Nephron progenitor cell (in vitro differentiated cells): ENCODE measurements at places on chromosomes 2 and 18.

GRCh38 chr2:174759381-174760065, 4.7 kb downstream of the CHRNA1 start:
- DNase-seq, result no peak

- DNase-seq, result peak; percentile 50
These were observed 995 bp downstream of the TMEM127 start for GRCh38 chr2:96264656-96265348.

DNA sequence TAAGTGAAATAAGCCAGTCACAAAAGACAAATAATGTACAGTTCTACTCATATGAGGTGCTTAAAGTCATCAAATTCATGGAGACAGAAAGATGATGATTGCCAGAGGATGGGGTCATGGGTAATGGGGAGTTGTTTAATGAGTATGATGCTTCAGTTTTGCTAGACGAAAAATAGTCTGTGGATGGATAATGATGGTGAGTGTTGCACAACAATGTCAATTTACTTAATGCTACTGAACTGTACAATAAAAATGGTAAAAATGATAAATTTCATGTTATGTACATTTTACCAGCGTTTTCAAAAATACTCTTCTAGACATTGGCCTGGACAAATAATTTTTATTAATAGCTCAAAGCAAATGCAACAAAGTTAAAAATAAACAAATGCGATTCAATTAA, 118.5 kb upstream of the KYNU start:
- no peak for DNase-seq

DNA sequence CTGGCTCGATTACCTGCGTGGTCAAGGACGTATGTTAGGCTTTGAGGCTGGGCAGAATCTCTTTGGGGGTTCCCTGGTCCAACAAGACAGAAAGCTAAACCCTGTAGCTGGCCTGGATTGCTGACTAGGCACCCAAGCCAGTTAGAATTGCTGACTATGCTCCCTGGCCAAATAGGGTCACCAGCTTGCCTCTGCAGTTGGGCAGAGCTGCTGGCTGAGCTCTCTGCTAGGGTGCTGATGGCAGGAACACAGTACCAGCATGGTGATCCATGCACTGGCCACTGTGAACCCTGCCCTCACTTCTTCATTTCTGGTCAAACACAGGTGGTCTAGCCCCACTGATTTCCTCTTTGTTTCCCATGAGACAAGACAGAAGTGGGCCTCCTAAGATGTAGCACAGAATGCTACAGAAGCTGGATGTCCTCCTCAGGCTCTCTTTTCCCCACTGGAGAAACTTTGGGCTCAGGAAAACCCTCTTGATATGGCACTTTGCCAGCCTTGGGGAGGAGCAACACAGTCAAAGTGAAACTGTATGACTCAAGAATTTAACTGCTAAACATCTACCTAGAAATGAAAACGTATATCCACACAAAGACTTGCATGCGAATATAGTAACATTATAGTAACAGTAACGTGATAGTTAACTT, 20.8 kb downstream of the SP140L start:
- no peak for DNase-seq

- DNase-seq, result no peak
These were observed 39.1 kb downstream of the FAM98A start for GRCh38 chr2:33560017-33560416.

GRCh38 chr18:26464128-26465011, 84.0 kb downstream of the KCTD1 start:
- no peak for DNase-seq

- no peak for DNase-seq
These were observed 160.9 kb upstream of the MEIS1 start for GRCh38 chr2:66273933-66274490.

GRCh38 chr18:49757513-49758262, 55.6 kb downstream of the ACAA2 start:
- DNase-seq, result no peak

DNA sequence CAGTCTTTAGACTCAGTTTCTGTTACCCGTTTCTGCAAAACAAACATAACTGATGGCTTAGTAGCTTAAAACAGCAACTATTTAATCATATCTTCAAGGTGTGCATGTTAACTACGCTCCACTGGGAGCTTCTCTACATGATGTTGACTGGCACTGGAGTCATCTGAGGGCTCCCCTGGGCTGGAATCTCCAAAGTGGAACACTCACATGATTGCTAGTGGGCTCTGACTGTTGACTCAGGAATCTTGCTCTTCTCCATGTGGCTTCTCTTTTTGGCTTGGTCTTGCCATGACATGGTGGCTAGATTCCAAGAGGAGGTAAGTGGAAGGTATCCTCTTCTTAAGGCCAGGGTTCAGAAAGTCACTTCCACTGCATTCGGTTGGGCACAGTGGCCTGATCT, 160.8 kb downstream of the PMAIP1 start:
- DNase-seq, result no peak

GRCh38 chr2:3094999-3095958, 282.3 kb downstream of the EIPR1 start:
- DNase-seq, result no peak

DNA sequence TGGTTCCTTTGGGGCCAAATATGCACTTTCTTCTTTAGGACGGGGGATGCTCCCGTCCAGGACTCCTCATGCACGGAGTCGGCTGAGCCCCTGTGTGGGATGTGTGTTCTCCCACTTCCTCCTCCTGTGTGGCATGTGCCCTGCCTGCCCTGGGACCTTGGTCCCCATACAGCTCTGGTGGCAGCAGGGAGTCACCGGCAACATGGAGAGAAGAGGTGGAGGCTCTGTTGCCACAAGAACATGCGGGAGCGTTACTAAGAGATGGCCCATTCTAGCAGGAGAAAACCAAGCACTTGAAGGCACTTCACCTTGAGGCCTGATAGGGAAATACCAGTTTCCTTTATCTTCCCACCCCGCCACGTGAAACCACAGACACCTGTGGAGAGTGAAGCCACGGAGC, 98.0 kb downstream of the DDX1 start:
- no peak for DNase-seq

DNA sequence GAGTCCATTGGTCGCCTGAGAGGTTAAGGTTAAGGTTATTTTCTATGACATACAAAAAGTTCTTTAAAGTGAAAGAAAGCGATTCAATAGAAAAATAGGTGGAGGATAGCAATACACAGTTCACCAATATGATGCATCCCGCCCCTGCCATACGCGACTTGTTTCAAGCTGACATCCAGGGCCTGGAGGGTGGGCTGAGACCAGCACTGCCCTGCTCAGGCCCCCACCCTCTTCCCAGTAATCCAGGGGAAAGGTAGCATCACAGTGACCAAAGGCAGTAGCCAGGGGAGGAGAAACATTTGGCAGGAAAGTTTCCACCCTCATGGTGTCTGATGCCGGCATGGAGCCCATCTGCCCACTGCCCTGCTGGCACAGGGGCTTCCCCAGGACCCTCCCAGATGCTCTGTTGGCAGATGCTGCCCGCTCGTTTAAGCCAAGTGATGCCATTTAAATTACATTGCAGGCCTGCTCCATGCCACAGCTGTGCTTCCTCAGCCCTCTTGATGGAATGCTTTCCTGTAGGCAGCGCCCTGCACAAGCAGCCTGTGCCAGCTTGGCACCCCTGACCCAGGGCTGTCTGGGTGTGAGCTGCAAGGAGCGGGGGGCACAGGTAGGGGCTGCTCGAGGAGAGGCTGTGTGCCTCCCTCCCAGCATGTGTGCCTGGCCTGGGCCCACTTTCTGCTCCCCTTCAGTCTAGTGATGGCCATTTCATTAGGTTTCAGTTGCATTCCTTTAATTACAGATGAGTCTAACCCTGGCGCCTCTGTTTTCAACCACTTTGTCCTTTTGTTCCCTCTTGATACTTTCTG, 10.7 kb upstream of the ANO7 start:
- DNase-seq, result no peak

DNA sequence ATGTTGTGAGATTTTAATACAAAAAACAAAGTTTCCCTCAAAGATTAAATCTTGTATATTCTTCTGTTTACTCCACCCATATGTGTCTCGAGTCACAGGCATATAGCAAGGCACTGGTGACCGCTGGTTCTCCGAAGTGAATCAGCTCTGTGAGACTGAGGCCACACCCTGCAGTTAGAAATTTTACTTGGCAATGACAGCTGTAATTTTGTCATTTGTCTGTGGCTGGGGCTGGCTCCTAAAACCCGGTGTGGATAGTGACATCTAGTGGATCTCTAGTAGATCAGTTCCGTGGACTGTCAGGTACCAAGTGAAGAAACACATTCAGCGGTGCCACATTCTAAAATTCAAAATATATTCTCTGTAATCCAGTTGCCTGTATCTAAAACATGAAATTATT, 278.0 kb downstream of the NEDD4L start:
- DNase-seq, result no peak

DNA sequence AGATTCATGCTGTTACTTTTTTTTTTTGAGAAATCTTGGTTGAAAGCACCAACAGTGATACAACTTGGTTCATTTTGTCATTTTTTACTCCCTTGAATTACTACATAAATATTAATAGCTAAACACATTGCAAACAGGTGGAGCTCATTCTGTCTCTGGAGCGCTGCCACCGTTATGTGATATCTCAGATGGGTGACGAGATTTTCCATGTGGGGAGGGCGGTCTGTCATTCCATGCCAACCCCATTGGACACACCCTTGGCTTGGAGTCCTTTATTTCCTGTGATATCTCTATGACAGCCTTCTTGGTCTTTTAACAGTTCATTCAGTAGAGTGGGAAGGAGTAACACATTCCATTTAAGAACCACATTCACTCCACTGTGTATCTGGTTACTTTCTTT, 794.8 kb downstream of the SATB2 start:
- no peak for DNase-seq

- no peak for DNase-seq
These were observed 82.2 kb upstream of the ST8SIA3 start for GRCh38 chr18:57270156-57270555.

GRCh38 chr2:190996338-190996946, 17.5 kb downstream of the STAT1 start:
- no peak for DNase-seq

GRCh38 chr2:98793897-98794830, 63.2 kb upstream of the MGAT4A start:
- no peak for DNase-seq

DNA sequence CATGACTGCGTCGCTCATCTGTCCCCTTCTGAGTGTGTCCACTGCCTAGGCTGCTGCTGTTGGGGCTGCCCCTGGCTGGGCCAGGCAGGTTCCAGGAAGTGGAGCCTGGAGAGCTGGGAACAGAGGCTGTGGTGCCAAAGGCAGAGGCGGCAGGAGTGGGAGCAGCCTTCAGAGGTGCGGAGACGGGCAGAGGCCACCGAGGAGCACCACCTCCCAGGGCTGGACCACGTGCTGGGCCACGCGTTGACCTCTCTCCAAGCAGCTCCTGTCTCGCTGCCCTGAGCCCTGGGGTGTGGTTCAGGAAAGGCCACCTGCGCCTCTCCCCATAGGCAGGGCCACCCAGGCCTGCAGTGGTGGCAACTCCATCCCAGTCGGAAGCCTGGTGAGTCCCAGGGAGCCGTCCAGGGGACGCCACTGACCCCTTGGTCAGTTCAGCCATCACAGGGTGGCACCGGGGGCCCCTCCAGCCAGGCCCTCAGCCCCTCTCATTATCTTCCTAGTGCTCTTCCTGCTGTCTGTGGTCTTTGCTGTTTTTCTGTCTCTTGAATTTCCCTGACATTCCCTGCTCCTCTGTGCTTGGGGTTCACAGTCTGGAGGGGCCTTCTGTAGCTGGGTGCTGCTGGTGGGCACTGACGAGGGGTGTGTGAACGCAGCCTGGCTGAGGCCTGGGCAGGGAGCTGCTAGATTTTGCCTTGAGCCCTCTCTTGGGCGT, 122.8 kb upstream of the HS6ST1 start:
- DNase-seq, result no peak

DNA sequence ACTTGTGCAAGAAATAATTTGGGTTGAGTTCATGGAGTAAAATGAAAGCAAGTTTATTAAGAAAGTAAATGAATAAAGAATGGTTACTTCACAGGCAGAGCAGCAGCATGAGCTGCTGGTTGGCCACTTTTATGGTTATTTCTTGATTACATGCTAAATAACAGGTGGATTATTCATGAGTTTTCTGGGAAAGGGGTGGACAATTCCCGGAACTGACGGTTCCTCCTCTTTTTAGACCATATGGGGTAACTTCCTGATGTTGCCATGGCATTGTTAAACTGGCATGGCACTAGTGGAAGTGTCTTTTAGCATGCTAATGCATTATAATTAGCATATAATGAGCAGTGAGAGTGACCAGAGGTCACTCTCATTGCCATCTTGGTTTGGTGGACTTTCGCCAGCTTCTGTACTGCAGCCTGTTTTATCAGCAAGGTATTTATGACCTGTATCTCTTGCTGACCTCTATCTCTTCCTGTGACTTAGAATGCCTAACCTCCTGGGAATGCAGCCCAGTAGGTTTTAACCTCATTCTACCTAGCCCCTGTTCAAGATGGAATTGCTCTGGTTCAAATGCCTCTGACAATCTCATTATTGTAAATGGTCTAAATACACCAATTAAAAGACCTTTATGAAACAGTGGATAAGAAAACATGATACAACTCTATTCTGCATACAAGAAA, 114.1 kb upstream of the FIGN start:
- DNase-seq, result no peak

GRCh38 chr2:43469094-43469493, 126.7 kb downstream of the THADA start:
- no peak for DNase-seq

DNA sequence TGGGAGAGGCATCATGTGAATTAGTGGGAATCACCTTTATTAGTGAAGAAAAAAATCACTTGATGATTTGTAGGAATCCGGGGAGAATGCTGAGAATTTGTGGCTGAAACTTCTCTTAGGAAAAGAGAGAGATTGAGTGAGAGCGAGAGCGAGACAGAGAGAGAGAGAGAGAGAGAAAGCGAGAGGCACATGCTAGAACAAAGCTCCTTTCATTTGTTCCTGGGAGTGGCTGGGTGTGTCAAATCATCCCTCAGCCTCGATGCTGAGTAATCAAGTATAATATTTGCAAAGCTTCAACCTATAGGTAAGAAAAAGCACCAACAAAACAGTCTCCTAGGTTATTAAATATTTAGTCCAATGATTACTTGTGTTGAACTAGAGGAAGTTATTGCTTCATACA, 4.4 kb upstream of the SERPINB5 start:
- no peak for DNase-seq
